ENCODE measurements at places on chromosomes 7 and 10. TPM values are rescaled to one million over a fixed set of nuclear protein-coding genes. Genes with fewer than 3 reads are reported as not detected.

Gene FGFR2
- total RNA-seq, result 53.6 TPM

Gene CHST3
- 14.3 TPM for total RNA-seq

Gene PNLIPRP2
- not detected for total RNA-seq

Gene ZNF786
- total RNA-seq, result 10.9 TPM

Gene LRRC17
- total RNA-seq, result 0.42 TPM

Gene CPA4
- not detected for total RNA-seq

Gene C10orf67
- 0.45 TPM for total RNA-seq

Gene LAMTOR4
- 43.6 TPM for total RNA-seq

GRCh38 chr10:62626079-62626478 is 178.4 kb upstream of the ADO start:
- peaks cover 8% of the 10 kb centered on the region for H3K4me1 ChIP-seq
- no peak overlapping the region for H3K4me3 ChIP-seq
- H3K27me3 ChIP-seq, result no peaks in the 10 kb centered on the region
- no peak overlapping the region for H3K27ac ChIP-seq

GRCh38 chr7:138837627-138838026 is 39.6 kb upstream of the ATP6V0A4 start:
- no peaks in the 10 kb centered on the region for H3K36me3 ChIP-seq
- DNase-seq, result no peak
- H3K27ac ChIP-seq, result no peak overlapping the region
- H3K27me3 ChIP-seq, result no peaks in the 10 kb centered on the region
- no peaks in the 10 kb centered on the region for H3K4me1 ChIP-seq
- no peak overlapping the region for H3K4me3 ChIP-seq

- H3K4me3 ChIP-seq, result no peak overlapping the region
- no peak for DNase-seq
- H3K4me1 ChIP-seq, result no peaks in the 10 kb centered on the region
- H3K27me3 ChIP-seq, result no peaks in the 10 kb centered on the region
- no peak overlapping the region for H3K27ac ChIP-seq
These were observed 137.4 kb downstream of the HGF start for GRCh38 chr7:81632418-81632817.

DNA sequence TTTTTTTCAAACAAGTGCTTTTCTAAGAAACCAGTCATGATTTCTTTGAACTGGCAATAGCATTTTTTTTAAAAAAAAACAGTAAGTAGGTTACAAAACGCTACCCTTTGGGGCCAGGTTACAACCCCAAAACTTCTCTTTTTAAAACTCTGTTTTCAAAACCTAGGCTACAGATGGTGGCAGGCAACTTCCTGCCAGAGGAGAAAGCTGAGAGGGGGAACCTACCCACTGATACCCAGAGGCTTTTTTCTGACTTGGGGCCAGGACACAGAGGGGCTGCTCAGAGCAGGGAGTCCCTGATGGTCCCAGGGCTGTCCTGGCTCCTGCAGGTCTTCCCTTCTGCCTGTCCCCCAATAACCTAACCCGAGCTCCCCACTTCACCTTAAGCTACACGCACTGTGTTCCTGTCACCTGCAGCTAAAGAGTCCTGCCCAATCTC is 6.9 kb downstream of the STN1 start:
- no peak for DNase-seq
- H3K27me3 ChIP-seq, result no peaks in the 10 kb centered on the region
- peak overlapping the region; percentile 38 for H3K4me3 ChIP-seq
- peaks cover 16% of the 10 kb centered on the region for H3K36me3 ChIP-seq
- peaks cover 35% of the 10 kb centered on the region for H3K4me1 ChIP-seq

GRCh38 chr10:129059977-129060376 is 407.1 kb upstream of the MGMT start:
- H3K27me3 ChIP-seq, result no peaks in the 10 kb centered on the region
- H3K27ac ChIP-seq, result no peak overlapping the region
- no peak overlapping the region for H3K4me3 ChIP-seq
- DNase-seq, result no peak
- no peaks in the 10 kb centered on the region for H3K36me3 ChIP-seq
- no peaks in the 10 kb centered on the region for H3K4me1 ChIP-seq

DNA sequence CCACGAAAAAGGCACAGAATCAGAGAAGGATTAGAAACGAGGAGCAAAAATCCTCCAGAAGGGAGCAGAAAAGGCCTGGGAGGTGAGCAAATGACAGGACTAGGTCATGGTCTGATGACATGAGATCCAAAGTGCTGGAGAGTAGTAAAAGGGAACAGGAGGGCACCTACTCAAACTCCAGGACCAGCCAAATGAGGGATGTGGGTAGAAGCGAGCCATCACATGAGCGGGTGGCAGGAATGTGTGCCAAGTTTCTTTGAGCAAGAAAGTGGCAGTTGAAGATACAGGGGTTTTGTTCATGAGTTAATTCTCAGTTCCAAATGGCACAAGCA is 112.6 kb downstream of the RNF32 start:
- no peaks in the 10 kb centered on the region for H3K36me3 ChIP-seq
- no peak for DNase-seq
- no peak overlapping the region for H3K4me3 ChIP-seq
- no peaks in the 10 kb centered on the region for H3K27me3 ChIP-seq

DNA sequence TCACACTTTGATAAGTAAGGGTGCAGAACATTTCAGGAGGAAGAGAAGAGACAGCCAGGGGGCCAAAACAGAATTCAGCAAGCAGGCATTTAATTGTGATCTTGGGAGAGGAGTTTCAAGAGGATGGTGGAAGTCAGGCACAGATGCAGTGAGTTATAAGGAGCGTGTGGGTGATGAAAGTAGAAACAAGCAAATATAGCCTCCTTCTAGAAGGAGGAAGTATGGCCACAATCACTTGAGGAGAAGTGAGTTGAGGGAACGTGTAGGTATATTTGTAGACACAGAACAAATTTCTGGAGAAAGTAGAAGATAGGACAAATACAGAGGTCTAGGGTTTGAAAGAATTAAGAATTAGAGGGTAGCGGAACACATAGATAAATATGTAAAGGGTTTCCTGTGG is 165.8 kb downstream of the CACNB2 start:
- H3K27ac ChIP-seq, result no peak overlapping the region
- H3K27me3 ChIP-seq, result peaks cover 23% of the 10 kb centered on the region
- H3K4me1 ChIP-seq, result no peaks in the 10 kb centered on the region
- no peaks in the 10 kb centered on the region for H3K36me3 ChIP-seq
- no peak for DNase-seq

GRCh38 chr10:103685880-103686669 is 169.3 kb downstream of the SH3PXD2A start:
- peaks cover 11% of the 10 kb centered on the region for H3K4me1 ChIP-seq
- H3K4me3 ChIP-seq, result no peak overlapping the region
- peak; percentile 78 for DNase-seq
- no peak overlapping the region for H3K27ac ChIP-seq
- no peaks in the 10 kb centered on the region for H3K36me3 ChIP-seq

DNA sequence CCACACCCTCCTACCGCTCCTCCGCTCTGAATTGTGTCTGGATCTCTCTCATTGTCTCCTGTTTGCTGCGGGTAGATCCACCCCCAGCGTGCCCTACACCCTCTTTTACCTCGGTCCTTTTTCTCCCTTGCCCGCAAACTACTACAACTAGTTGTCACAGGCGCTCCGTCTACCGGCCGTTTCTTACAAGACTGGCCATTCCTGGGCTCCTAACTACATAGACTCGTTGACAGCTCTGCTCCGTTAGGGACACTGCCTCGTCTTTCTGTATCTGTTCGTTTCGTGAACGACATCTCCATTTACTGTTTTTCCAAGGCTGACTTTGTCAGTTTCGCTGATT is 786 bp downstream of the TAF3 start:
- no peaks in the 10 kb centered on the region for H3K27me3 ChIP-seq
- H3K4me1 ChIP-seq, result peaks cover 23% of the 10 kb centered on the region
- peaks cover 24% of the 10 kb centered on the region for H3K36me3 ChIP-seq
- H3K27ac ChIP-seq, result peak overlapping the region; percentile 58
- peak; percentile 31 for DNase-seq

GRCh38 chr10:131972474-131973071 is 9.2 kb downstream of the BNIP3 start:
- no peak overlapping the region for H3K27ac ChIP-seq
- peaks cover 19% of the 10 kb centered on the region for H3K36me3 ChIP-seq
- H3K4me1 ChIP-seq, result no peaks in the 10 kb centered on the region

- H3K36me3 ChIP-seq, result no peaks in the 10 kb centered on the region
- no peak overlapping the region for H3K4me3 ChIP-seq
- H3K4me1 ChIP-seq, result peaks cover 82% of the 10 kb centered on the region
- H3K27me3 ChIP-seq, result no peaks in the 10 kb centered on the region
- peak; percentile 56 for DNase-seq
These were observed 178.8 kb downstream of the REEP3 start for GRCh38 chr10:63699785-63700613.

- no peaks in the 10 kb centered on the region for H3K36me3 ChIP-seq
- DNase-seq, result no peak
- H3K27ac ChIP-seq, result no peak overlapping the region
- peaks cover 10% of the 10 kb centered on the region for H3K4me1 ChIP-seq
These were observed 31.1 kb downstream of the KAZALD1 start for GRCh38 chr10:101092881-101093354.

- DNase-seq, result no peak
- H3K4me1 ChIP-seq, result peaks cover 35% of the 10 kb centered on the region
- no peak overlapping the region for H3K4me3 ChIP-seq
- no peaks in the 10 kb centered on the region for H3K27me3 ChIP-seq
These were observed 131.6 kb downstream of the DIP2C start for GRCh38 chr10:557792-558328.

DNA sequence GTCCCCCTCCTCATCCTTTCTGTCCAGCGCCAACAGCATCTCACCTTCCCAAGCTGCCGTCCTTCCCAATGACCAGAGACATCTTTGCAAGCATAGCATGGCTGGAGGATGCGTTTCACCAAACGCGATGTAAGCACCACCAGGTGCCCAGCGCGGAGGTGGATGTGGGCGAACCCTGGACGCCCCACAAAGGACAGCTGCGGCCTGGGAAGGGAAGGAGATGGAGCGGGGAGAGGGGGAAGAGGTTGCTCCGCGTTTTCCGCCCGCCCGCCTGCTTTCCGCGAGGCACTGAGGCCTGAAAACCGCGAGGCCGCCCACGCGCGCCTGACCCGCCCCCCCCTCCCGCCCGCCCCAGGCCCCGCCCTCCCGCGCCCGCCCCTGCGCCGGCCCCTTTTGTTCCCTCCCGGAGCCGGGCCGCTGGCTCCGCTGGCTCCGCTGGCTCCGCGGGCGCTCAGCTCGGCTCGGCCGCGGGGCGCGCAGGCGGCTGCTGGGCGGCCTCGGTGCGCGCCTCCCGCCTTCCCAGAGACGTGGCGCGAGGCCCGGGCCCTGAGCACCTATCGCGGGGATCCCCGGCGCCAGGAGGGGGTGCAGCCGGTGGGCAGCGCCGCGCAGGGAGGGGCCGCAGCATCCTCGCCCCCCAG is at the start of gene CLIP2:
CLIP2 (plus strand) TSS at position 390 of the 641 bp plus-strand sequence. CDS start 28,140 bp downstream, outside the sequence.
- peak; percentile 65 for DNase-seq
- peaks cover 46% of the 10 kb centered on the region for H3K36me3 ChIP-seq
- H3K4me1 ChIP-seq, result peaks cover 50% of the 10 kb centered on the region

- H3K27ac ChIP-seq, result no peak overlapping the region
- H3K27me3 ChIP-seq, result peaks cover 30% of the 10 kb centered on the region
- no peak for DNase-seq
- no peak overlapping the region for H3K4me3 ChIP-seq
- H3K4me1 ChIP-seq, result no peaks in the 10 kb centered on the region
- H3K36me3 ChIP-seq, result no peaks in the 10 kb centered on the region
These were observed 252.4 kb upstream of the GHITM start for GRCh38 chr10:83886871-83887270.

GRCh38 chr10:119241066-119241465 is 33.7 kb downstream of the GRK5 start:
- H3K4me1 ChIP-seq, result peaks cover 7% of the 10 kb centered on the region
- DNase-seq, result no peak
- H3K27ac ChIP-seq, result no peak overlapping the region
- no peak overlapping the region for H3K4me3 ChIP-seq

- peaks cover 16% of the 10 kb centered on the region for H3K4me1 ChIP-seq
- peak overlapping the region; percentile 88 for H3K4me3 ChIP-seq
These were observed 874 bp upstream of the BAMBI start for GRCh38 chr10:28676326-28676967.

- no peak for DNase-seq
- peaks cover 93% of the 10 kb centered on the region for H3K27me3 ChIP-seq
- H3K4me1 ChIP-seq, result peaks cover 10% of the 10 kb centered on the region
- peaks cover 9% of the 10 kb centered on the region for H3K36me3 ChIP-seq
These were observed 9.4 kb downstream of the DLX5 start for GRCh38 chr7:97015279-97015678.

DNA sequence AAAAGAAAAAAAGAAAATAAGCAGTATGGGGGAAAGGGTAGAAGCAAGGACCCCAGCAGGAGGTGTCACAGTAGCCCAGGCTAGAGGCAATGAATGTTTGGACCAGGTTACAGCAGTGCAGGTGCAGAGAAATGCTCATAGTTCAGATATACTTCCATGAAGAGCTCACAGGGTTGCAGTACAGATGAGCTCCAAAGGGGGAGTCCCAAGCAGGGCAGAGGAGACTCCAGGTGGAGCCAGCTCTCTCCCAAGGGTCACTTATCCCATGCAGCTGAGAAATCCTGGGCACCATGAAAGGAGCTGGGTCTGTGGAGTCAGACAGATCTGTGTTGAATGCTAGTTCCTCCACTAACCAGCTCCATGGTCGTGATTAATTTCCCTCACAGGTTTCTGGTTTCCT is 174.9 kb downstream of the C7orf25 start:
- DNase-seq, result no peak
- H3K27me3 ChIP-seq, result no peaks in the 10 kb centered on the region
- no peak overlapping the region for H3K27ac ChIP-seq
- no peak overlapping the region for H3K4me3 ChIP-seq
- no peaks in the 10 kb centered on the region for H3K4me1 ChIP-seq

DNA sequence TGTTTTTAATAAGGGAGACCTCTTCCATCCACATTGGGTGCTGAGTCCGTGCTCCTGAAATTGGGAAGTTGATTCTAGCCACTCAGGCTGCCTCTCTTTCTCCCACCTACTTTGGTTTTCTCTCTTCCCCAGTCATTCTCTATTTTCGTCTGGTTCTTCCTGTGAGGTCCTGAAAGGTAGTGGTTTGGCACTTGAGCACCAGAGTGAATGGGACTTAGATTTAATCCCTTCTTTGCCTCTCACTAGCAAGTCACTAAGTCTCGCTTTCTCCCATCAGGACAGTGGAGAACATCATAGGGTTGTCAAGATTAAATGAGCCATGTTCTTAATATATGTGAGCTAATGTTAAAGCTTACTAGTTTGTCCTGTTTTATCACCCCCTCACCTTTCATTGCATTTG is 4.0 kb upstream of the AASS start:
- H3K27ac ChIP-seq, result no peak overlapping the region
- no peak overlapping the region for H3K4me3 ChIP-seq
- peaks cover 15% of the 10 kb centered on the region for H3K36me3 ChIP-seq
- no peak for DNase-seq
- H3K27me3 ChIP-seq, result no peaks in the 10 kb centered on the region

DNA sequence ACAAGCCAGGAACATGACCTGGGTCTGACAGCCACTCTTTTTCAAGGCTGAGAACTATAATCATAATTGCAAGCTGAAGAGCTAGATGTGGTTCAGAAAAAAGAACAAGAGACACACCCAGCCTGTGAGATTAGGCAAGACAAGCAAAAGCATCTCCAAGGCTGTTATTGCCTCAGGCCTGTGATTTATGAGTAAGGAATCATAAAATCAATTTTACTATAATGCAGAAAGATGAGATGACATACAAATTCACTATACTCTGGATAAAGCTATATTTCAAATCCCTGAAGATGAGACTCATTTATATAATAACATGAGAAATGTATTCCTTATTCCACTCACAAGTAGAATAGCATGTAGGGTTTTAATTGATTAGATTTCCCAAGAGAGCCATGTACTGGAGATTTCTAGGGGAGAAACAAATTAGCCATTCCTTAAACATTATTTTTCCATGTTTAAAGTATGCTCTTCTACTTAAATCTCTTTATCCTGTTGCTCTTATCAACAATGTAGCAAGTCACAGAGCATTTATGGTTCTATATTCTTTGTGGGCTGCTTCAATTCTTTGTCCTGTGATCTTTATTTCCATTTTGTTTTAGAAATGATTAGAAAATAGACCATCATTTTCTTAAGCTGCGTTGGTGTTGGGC is 47.4 kb downstream of the FHIP2A start:
- no peak for DNase-seq
- no peaks in the 10 kb centered on the region for H3K4me1 ChIP-seq
- H3K36me3 ChIP-seq, result no peaks in the 10 kb centered on the region
